EL (cell line): ENCODE measurements at places on chromosomes 5 and 9.
A peak's percentile ranks its signal among the peaks of the same experiment; 100 is the strongest.

DNA sequence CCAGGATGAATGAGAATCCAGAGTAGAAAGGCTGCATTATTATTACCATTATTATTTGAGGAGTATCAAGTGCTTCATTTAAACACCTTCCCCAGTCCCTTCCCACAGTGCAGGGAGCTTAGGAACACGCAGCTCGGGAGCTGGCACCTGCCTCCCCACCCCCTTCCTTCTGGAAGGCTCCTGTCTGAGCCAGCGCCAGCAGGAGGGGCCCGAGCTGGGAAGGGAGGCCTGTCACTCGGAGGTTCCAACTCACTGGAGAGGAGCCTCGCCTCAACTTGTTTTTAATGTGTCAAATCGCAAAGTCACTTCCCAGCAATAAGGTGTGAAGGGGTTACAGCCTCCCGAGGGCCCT, 156.4 kb upstream of the IRX4 start:
- DNase-seq = no peak

DNA sequence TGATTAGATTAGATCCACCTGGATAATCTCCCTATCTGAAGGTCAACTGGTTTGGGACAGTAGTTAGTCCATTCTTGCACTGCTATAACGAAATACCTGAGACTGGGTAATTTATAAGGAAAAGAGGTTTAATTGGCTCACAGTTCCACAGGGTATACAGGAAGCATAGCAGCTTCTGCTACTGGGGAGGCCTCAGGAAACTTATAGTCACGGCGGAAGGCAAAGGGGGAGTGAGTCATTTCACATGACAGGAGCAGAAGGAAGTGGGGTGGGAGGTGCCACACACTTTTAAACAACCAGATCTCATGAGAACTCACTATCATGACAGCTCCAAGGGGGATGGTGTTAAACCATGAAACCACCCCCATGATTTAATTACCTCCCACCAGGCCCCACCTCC, 9.9 kb downstream of the C9orf40 start:
- peak; percentile 30 for DNase-seq

- DNase-seq = peak; percentile 71
These were observed 558.7 kb downstream of the ACTL7B start for GRCh38 chr9:108297073-108297472.

DNA sequence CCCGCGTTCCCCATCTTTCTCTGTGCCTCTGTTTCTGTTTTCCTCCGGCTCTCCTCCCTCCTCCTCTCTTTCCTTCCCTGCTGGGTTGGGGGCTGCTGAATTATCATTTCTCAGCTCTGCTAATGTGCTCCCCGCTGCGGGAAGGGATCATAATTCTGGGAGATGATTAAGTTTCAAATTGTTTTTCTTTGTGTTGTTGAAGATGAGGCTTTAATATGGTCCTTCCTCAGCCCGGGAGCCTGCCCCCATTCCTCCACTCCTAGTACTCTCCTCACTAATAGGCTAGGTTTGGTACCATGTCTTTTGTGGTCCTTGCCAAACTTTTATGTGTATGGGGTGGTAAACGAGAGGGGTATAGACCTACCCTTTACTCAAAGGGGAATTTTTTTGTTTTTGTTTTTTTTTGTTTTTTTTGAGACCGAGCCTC, 5.7 kb upstream of the PCDH1 start:
- DNase-seq = no peak

DNA sequence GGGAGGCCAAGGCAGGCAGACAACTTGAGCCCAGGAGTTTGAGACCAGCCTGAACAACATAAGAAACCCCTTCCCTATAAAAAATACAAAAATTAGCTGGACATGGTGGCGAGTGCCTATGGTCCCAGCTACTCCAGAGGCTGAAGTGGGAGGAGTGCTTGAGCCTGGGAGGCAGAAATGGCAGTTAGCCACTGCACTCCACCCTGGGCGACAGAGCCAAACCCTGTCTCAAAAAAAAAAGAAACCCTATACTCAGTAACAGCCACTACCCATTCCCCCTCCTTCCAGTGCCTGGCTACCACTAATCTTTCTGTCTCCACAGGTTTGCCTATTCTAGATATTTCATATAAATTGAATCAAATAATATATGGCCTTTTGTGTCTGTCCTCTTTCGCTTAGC, 14.3 kb upstream of the SIL1 start:
- no peak for DNase-seq

DNA sequence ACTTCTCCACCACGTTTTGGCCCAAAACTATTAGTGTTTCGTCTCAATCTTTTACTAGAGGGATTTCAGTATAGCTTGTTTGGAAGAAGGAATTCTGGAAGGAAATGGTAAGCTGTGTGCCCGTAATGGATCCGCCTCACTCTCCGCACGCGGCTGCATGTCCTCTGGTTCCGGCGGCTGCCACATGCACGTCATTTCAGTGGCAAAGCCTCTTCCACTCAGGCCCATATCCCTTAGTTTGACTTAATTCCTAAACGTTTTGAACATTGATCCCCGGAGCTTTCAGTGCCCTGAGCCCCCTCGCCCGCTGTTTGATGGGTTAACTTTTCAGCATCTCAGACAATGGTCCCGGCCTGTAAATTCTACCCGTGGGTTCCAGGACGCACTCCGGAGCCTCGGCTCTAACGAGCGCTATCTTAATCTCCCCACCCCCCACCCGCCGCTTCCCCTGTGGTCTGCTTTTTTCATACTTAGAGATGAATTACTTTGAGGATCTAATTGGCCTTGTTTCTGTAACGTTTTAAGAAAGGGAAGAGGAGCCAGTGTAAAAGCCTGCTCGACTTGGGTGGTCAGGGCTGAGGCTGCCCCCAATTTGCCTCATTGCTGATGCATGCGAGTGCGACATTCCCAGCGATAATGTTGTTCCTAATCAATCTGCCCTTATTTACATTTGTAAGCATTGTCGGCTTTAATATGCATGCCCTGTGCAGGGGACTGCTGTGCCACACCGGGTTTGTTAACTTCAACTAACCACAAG, 4.6 kb downstream of the PTCH1 start:
- DNase-seq = peak; percentile 45

DNA sequence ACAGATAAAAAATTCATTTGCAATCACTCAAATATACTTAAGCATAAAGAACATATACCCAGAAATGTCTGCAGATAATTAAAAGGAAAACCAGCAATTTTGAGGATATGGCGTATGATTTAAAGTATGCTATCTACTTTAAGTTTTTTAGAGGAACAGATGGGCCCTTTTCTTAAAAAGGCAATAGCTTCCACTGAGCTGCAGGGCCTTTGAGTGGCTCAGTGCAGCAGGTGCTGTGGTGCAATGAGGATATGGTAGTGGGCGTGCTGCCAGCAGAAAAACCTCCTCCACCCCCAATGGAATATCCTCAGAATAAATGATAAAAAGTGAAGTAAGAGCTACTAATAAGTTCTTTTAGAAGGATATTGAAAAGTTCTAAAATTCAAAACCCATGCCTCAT, 814.5 kb downstream of the MTRR start:
- DNase-seq = no peak
